ENCODE measurements at places on chromosomes 7 and 10.

GRCh38 chr10:42738679-42739078, 43.9 kb upstream of the BMS1 start:
- ATAC-seq = no peak

- no peak for ATAC-seq
Observed at GRCh38 chr10:45410807-45411606, 37.0 kb downstream of the ALOX5 start.

DNA sequence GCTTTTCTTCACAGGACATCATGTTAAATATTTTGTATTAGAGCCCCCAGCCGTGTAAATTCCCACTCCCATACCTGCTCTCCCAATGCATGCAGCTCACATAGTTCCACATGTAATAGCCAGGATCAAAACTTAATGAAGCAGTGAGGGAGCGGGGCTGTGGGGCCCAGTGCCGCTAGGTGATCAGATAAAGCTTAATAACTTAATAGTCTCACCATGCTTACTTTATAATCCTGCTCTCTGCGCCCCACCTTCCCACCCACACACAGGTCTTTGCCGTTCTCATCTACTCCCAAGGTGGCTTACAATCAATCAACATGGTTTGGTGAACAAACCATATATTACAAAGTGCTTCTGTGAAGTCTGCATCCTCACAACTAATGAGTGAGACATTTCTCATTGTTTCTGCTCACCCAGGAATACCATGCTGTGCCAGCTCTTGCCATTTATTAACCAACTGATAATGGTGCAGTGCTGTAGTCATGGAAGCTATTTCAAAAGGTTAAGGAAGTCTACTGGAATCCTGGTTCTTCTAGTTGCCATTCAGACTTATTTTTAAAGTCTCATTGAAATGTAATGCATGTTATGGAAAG, 156.4 kb downstream of the CTTNBP2 start:
- ATAC-seq = no peak

DNA sequence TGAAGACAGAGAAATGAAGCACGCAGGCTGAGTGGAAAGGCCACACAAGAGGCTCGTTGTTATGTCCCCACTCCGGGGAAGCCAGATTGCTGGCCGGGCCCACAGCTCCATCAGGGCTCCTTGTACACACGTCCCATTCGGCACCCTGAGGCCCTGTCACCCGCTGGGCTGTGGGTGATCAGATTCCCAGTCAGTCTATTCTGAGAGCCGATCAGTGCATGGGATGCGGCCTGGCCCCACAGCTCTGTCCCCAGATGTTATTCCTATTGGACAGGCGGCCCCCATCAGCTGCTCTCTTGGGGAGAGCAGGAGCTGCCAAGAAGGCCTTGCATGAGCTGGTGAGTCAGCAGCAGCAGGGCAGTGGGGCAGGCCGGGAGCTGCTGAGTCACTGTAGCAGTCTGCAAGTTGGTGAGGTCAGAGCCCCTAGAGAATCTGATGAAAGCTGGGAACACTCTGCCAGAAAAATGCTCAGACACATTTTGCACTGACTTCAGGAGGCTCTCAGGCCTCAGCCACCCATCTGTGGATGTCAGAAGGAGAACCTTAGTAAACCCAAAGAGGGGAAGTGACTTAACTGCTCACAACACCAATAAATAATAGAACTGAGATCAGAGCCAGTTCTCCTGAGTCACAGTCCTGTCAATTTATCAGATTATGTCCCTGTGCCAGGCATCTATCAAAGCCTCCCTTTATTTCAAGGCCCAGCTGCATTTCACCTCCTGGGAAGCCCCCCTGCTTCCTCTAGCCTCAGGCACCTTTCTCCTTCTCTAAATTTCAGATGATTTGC, 9.4 kb upstream of the PSAP start:
- ATAC-seq = peak; percentile 99

DNA sequence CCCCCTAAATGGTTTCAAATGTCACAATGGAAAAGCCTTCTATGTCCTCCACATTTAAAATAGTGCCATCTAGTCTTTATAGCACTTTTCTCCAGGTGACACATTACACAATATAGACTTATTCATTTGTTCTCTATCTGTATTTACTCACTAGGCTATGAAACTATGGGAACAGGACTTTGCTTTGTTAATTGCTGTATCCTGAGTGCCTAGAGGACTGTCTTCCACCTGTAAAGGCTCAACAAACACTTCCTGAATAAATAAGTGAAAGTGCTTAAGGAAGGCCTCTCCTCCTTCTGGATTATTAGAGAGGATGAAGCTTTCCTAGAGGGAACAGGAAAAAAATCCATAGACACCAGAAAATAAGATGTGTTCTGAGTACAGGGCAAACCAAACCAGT, 397.6 kb upstream of the LRRN3 start:
- ATAC-seq = no peak

DNA sequence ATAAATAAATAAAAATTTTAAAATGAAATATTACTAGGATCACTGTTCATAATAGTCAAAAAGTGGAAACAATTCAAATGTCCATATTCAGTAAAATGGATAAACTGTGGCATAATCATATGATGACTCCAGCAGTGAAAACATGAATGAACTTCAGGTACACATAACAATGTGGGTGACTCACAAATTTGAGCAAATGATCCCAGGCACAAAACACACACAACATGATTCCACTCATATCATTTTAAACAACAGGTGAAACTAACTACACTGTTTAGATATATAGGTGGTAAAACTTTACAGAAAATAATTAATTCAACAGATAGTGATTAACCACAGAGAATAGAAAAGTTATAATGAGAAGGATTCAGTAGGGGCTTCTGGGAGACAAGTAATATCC, 14.7 kb upstream of the SAMD8 start:
- ATAC-seq = no peak

DNA sequence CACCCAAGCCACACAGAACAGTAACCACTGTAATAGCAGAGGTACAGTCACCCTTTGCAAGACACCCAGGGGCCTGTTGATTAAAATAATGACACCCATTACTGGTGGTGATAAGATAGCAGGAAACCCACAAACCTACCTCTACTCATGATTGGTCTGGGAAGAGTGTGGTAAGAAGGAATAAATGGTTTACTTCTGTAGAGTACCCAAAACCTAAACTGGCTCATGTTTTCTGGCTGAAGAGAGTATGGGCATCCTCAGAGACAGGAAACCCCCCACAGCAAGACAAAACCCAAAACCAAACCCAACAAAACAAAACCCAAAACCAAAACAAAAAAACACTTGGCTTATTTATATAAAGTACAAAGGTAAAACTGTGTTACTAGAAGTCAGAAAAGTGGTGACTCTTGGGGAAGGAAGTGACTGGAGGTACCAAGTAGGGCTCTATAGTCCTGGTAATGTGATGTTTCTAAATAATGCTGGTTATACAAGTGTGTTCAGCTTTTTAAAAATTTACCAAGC, 15.5 kb upstream of the DNAJB12 start:
- no peak for ATAC-seq

DNA sequence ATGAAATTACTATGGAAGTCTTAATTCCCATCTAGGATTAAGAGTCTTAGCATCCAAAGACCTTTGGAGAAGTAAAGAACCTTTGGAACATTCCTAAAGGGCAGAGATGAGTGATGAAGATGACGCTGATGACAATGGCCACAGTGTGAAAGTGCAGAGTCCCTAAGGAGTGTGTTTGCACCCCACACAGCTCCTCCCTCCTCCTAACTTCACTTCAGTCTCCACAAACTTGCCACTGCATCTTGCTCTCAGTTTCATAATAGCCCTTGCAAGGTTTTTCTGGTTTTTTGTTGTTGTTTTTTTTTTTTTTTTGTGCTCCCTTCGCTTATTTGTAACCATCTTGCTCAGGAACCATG, 117.5 kb upstream of the ANLN start:
- ATAC-seq = no peak

DNA sequence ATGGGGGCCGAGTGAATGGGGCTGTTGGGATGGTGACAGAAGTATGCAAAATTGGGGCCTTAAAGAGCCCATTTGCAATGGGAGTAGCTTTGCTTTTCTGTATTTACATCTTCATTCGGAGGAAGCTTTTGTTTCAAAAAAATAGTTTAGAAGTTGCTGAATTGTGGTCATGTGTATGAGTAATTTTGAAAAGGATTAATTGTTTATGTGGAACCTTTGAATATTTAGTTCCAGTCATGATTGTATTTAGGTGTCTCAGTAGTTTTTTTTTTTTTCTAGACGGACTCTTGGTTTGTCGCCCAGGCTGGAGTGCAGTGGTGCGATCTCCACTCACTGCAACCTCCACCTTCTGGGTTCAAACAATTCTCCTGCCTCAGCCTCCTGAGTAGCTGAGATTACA, 37.2 kb downstream of the RBM33 start:
- no peak for ATAC-seq

DNA sequence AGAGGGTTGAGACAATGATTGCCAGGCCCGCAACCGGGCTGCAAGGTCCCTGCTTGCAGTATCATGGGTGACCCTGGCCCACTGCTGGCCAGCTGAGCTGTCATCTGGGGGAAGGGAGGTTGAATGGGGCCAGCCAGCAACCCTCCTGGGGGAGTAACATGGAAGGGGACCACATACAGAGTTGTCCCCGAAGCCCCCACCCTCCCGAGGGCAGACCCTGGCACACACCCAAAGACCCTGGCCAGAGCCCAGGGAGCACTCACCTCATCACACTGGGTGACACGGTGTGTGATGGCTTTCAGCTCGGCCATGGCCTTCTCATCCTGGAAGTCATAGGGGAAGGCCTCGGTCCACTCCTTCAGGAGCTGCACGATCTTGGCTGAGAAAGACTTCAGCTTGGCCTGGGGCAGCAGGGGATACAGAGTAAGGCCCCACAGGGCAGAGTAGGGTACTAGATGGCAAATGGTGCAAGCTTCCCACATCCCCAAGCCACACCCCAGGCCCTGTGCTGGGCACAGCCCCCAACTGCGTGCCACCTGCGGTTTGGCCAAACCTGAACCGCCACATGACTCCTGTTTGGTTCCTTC, 63.4 kb downstream of the CSGALNACT2 start:
- ATAC-seq = no peak

DNA sequence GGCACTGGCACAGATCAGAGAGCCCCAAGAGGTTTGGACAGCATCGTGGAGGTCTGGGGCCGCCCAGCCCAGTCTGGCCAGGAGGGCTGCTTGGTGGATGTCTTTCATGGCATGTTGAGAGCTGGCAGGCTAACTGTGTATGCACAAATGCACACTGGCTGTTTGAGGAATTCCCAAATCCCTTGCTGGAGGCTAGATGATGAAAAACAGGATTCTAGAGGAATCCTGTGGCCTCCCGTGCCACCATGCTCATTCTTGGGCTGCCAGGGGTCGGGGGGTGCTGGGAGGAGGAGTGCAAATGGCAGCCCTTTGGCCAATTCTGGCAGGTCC, 26.5 kb downstream of the LEP start:
- peak; percentile 6 for ATAC-seq

DNA sequence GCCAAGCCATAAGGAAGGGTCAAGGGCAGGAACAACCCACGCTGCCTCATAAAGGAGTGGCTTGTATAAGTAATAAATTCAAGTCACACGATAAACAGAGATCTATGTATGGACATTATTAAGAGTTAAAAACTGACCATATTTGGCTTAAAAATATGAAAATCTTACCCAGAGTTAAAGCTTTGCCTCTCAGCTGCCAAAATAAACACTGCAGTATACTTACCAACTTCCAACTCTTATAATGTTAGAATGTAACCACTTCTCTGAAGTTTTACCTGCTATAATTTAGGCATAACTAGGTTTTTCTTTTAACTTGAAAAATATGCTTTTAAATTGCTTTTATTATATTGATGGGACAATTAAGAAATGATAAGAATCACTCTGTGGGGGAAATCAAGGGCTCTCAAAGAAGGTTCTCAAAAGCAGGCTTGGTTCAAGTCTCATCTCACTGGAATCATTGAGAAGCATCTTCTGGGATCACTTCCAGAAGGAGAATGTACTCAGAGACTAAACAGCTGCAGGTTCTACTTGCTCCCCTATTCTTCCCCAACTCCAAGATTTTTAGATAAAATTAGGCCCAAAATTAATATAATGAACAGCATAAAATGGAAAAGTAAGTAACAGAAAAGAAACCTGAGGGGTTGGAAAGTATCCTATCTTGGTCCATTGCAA, 16.1 kb upstream of the CAV2 start:
- no peak for ATAC-seq

GRCh38 chr10:72330069-72330426, 24.7 kb downstream of the DNAJB12 start:
- ATAC-seq = no peak

GRCh38 chr10:127391875-127392274, 157.2 kb upstream of the NPS start:
- ATAC-seq = no peak

GRCh38 chr10:80596391-80597257, 58.9 kb downstream of the SH2D4B start:
- no peak for ATAC-seq

- no peak for ATAC-seq
Observed at GRCh38 chr7:129798616-129799349, 154.0 kb downstream of the UBE2H start.

DNA sequence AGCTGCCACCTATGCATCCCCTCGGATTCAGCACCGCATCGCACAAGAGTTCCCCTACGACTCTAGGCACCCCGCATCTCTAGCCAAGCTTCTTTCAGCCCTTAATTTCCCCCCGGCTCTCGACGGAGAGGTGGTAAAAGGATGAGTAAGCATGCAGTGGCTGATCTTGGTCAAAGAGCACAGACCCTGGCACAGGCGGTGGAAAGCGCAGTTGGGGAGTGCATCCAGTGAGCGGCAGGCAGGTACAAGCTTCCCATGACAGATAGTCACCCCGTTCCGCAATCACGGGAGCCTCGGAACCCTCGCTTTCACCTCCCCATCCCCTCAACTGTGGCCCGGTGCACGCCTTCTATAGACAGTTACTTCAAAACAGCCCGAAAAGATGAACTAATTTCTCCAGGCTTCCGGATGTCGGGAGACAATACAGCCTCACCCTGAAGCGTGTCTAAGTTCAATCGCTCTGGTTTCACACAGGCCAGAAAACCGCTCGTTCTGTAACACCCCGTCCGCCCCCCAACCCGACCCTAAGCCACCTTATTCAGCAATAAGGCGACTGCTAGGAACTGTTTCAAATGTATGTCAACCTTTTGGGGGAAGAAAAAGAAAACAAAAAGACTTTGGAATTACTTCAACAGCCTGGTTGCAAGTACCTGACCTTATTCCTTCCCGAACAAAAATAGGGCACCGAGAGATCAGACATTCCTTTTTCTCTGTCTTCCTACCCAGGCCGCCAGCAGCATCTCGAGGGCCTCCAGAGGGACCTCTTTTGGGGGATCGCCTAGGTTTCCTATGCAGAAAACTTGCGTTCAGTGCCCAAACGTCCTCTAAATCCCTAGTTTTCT, 1.4 kb downstream of the RHEB start:
- ATAC-seq = no peak

DNA sequence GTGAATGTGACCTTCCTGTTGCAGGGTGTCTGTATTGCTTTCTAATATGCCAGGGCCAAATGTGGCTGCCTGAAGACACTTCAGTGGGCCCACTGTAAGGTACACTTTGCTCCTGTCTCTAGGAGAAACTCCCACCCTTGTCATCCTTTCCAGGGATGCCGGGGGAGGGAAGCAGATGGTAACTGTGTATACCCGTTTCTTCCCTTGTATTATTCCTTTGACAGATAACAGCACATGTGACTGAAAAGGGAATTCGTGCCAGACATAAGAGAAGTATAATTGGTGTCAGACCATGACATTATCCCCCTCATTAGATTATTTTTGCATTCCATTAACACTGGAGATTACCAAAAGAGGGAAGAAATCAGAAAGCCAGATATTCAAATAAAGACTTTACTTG, 317.7 kb downstream of the CAMK1D start:
- ATAC-seq = no peak
